ENCODE measurements at places on chromosomes 5 and 9.

DNA sequence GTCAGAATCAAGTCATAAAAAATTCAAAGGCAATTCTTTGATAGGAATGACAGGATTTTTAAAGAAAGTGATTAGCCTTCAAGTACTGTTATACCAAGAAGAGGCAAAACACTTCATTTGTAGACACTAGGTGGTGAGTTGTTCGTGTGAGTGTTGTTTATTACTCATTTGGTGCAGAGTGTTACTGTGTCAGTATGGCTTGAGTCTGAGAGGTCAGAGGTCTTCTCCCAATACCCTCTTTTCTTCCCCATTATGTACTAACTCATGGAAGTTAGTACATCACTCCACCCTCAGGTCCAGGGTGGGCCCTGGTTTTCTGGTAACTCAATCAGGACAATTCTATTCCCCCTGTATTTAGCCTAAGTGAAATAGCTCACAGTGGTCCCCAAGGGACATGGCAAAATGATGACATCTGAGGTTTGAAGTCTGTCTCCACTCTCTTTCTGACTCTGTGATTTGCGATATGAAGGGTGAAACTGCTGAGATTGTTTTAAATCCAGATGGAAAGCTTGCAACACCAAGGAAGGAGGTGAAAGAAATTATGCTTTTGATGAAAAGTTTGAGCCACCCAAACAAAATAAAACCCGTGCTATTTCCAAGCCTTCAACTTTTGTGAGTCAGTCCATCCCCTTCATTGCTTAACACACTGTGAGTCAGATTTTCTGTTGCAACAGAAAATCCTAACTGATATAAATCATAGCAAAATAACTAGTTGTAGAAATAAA is 56.8 kb downstream of the NUDT12 start:
- no peak for DNase-seq

- DNase-seq: no peak
Observed at GRCh38 chr5:14323466-14323865, 180.3 kb downstream of the TRIO start.

GRCh38 chr5:69032009-69032408 is 61.8 kb upstream of the SLC30A5 start:
- no peak for DNase-seq

DNA sequence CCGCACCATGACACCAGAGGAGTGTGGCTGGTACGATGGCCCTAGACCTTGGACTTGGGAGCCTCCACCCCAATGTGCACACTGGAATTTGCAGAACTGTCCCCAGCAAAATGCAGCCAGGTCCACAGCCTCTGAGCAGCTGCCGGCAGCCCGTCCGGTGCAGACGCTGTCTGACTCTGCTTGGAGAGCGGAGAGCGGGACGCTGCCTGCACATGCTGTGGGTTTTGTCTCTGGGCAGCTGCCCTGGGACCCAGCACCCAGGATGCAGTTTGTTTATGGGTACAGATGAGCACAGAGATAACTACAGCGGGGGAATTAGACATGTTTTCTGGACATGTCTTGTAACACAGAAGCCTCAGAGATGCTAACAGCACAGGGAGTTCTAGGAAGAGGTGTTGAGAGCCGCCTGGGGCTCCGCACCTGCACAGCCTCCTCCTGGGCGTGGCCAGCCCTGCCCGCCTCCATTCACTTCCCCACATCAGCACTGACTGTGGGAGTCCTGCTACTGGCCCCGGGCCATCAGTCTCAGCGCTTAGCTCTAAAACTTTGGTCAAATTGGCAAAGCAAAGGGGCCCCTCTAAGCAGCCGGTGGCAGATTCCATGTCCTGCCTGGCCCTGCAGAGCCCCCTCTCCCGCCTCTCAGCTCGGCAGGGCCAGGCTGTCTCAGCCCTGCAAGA is 159.6 kb downstream of the IRX2 start:
- no peak for DNase-seq

DNA sequence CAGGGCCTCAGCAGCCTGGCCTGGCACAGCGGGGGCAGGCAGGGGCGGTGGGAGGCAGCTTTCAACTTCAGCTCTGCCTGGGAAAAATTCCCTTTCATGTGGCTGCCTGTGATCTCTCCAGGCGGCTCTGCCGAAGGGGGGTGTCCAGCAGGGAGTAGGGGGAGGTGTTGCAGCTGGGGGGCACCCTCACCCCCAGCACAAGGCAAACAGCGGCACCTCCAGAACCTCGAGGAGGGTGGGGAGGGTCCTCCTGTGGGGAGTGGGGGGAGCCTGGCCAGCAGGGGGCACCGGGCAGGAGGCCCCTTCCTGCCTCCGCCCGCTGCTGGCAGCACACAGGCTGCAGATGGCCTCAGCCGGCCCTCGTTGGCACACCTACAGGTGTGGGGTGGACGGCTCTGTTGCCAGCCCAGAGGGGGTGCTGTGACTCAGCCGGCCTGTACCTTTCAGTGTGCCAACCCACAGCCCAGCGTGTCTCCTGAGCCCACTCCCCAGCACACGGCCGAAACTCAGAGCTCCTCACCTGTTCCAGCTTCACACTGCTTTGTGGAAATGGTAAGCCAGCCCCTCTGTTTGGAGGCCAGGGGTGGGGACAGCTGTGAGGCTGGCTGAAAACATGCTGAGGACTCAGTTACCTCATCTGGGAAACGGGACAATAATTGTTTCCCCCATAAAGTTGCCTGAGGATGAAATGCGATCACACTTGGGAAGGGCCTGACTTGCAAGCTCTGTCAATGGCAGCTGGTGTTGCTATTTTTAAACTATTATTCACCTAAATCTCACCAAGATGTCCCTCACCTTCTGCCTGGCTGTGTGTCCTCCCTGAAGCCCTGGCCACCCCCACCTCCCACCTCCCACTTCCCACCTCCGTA is 37.0 kb downstream of the CXXC5 start:
- no peak for DNase-seq

DNA sequence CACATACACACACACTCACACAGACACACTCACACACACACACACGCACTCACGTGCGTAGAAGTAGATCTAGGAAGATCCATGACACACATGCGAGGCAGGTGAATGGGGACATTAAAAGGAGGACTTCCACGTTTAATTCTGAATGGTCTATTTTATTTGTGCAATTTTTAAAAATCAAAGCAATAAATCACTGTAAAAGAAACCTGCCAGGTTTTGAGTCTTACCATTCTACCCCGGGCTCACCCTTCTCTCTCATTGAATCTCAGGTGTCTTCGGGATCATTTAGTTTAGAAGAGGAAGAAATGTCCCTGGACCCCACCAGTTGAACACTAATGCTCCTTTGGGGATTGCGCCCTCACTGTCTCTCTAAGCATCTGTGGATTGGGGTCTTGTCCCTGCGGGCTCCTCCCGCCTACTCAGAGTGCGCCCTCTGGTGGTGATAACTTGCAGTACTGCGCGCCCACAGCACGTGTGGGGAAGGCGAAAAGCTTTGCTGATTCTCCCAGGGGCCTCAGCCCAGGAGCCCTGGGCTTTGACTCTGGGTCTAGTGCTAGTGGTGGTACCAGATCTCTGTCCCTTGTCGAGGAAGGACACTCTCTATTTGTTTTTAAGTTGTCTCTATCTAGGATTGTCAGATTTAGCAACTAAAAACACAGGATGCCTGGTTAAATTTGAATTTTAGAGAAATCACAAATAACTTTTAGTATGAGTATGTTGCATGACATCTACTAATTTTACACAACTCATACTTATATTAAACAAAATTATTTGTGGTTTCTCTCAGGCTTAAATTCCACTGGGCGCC is 34.8 kb downstream of the BOD1 start:
- DNase-seq: peak; percentile 12

DNA sequence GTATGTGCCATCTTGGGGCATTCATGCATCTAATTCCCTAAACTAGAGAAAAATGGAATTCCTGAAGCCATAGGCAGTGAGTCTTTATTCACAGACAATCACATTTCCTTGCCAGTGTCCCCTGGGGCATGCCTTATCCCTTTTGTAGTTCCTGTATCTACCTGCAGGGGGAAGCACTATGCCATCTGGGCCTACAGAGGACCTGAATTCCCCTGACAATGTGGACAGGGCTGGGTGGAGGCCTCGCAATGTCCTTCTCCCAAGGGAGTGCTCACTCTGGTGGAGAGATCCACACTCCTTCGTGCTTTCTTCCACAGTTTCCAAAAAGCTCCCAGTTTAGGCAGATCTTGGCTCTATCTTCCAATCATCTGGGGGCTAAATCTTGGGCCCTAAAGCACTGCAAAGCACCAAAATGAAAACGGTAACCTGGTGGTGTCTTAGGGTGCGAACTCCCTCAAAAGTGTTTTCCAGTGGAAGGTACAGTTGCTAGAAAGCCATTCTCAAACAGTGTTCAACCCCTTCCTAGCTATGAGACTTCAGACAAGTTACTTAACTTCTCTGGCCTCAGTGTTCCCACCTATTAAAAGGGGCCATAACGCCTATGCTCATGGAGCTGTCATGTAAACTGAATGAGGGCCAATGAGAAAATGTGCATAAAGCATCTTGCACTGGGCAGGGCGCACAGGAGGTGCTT is 17.5 kb downstream of the WHRN start:
- no peak for DNase-seq

GRCh38 chr9:107786561-107786960 is 297.0 kb upstream of the KLF4 start:
- DNase-seq: no peak

DNA sequence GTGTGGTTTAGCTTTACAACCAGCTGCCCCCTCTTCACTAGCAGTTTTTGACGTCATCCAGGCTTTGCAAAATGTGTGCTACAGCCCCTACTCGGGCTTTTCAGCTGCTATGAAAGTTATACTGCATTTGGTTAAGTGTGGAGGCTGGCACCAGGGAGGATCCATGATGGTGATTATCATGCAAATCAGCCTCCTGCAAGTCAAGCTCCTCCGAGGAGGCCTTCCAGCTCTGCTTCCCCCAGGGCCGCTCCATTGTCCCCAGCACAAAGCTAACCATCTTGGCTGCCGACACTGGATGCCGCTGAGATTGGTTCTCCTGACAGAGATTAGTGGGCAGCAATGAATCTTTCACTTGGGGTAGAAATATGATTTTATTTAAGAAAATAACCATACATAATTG is 159.6 kb downstream of the NR2F1-AS1 start:
- no peak for DNase-seq

GRCh38 chr5:165272436-165272835 is 1767.0 kb downstream of the MAT2B start:
- no peak for DNase-seq

DNA sequence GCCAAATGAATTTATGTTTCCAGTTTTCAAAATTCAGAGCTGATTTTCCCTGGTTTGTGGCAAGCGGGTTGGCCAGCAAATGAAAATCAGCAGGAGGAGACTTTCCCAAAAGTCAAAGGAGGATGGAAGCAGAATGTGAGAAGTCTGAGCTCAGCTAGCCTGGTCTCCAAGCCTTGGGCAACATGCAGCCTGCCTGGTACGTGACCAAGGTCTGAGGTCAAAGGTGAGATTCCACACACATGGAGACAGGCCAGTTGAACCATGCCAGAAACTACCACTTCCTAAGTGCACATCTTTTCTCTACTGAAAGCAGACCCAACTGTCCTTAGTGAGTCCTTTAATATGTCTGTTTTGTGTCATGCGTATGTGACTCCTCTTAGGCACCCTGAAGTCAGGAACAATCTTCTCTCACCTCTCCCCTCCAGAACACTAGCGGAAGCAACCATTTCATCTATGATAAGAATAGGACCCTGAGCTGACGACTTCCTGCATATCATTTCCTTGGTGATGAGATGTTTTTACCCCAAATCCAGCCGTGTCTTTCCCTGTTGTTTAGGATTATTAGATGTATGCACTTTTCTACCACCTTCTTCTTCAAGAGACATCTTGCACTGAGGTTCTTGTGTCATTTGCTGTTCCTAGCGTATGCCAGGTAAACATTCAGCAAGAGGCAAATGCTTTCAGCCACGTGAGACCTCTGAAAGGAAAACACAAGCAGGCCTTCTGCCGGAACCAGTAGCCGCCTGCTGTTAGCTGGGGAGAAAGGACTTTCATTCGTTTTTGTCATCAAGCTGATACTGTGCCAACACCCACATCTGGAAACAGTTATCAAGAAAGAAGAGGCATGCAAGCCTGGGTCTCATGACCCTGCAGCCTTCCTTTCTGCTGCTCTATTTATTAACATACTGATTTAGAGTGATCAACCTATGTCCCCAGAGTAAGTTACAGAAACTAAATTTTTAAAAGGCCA is 9.7 kb upstream of the TGFBI start:
- DNase-seq: no peak

- no peak for DNase-seq
Observed at GRCh38 chr5:179269781-179270543, 75.3 kb downstream of the ADAMTS2 start.

DNA sequence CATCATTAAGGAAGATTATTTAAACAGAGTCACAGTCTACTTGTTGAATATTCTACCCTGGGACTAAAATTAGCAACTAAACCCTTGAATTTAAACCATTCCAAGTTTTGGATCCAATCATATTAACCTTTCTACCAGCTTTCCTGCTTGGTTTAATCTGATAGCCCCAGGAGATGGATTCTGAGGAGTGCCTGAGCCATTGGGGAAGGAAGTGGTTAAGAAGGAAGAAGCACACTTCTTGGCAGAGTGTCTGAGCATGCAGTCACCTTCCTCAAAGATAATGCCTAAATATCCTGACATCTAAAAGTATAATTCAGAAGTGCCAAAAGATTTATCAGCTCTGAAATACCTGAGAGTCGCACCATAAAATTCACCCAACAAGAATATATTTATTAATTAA is 74.1 kb upstream of the SNCAIP start:
- DNase-seq: no peak

GRCh38 chr9:18429070-18429469 is 44.9 kb upstream of the ADAMTSL1 start:
- no peak for DNase-seq

- DNase-seq: no peak
Observed at GRCh38 chr9:33800886-33801285, 5.5 kb downstream of the PRSS3 start.

GRCh38 chr5:4990017-4990416 is 150.1 kb upstream of the ADAMTS16 start:
- no peak for DNase-seq
